WTC11 (cell line): ENCODE measurements at places on chromosomes 2 and 18. TPM values are rescaled to one million over a fixed set of nuclear protein-coding genes. Genes with fewer than 3 reads are reported as not detected.

- H3K4me3 ChIP-seq: no peak overlapping the region
- peaks cover 23% of the 10 kb centered on the region for H3K4me1 ChIP-seq
- H3K36me3 ChIP-seq: no peaks in the 10 kb centered on the region
- H3K27me3 ChIP-seq: no peaks in the 10 kb centered on the region
- H3K27ac ChIP-seq: no peak overlapping the region
Observed at GRCh38 chr2:134245340-134245984, 8.4 kb upstream of the MGAT5 start.

- H3K4me1 ChIP-seq: peaks cover 44% of the 10 kb centered on the region
- DNase-seq: no peak
- H3K4me3 ChIP-seq: no peak overlapping the region
- peaks cover 11% of the 10 kb centered on the region; the same call in 1 of the 2 replicates for H3K36me3 ChIP-seq
- H3K27me3 ChIP-seq: no peaks in the 10 kb centered on the region
Observed at GRCh38 chr2:61436092-61436491, 34.8 kb downstream of the USP34 start.

- no peak overlapping the region for H3K27ac ChIP-seq
- H3K36me3 ChIP-seq: peaks cover 8% of the 10 kb centered on the region
- no peak for DNase-seq
- peaks cover 6% of the 10 kb centered on the region; the same call in 1 of the 2 replicates for H3K27me3 ChIP-seq
Observed at GRCh38 chr18:33585431-33585775, 7.4 kb downstream of the ASXL3 start.

DNA sequence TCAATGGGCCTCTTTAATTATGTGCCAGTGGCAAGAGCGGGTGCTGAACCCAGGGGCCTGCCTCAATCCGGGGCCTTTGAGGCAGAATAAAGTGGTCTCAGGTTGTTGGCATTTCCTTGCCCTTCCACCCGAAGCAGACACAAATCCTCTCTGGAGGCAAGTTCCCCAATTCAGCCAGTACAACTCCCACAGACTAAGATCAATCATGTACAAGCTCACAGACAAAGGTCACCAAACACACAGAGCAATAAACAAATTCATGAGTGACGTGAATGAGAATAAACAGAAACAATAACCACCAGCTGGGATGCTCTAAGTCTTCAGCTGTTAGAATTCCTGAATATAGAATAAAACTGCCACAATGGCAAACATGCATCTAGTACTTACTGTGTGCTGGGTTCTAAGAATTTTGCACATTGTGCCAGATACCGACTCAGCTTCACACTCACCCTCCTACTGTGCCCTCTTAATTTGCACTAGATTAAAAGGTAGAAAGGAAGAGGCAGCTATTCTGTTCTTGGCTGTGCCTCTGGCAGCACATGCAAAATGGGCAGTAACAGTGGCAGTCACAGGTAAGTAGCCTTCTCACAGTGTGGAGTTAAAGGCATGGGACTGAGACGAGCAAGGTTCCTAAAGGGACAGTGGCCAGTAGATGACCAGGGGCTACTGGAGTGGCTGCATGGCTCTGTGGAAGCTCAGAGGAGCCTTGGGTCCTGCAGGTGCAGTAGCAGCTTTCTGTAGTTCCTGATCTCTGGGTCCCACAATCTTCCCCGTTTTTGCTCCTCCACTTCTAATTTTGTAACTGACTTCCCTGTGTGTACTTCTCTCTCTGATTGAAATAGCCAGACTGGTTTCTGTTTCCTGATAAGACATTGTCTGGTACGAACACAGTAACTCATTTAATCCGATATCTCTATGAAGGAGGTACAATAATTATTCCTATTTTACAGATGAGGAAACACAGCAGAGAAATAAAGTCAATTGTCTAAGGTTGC lies 34.6 kb upstream of the IL1B start:
- H3K4me1 ChIP-seq: peaks cover 24% of the 10 kb centered on the region
- H3K27ac ChIP-seq: peak overlapping the region; percentile 30
- H3K36me3 ChIP-seq: peaks cover 11% of the 10 kb centered on the region
- no peak overlapping the region for H3K4me3 ChIP-seq
- H3K27me3 ChIP-seq: peaks cover 7% of the 10 kb centered on the region; the same call in 1 of the 2 replicates
- DNase-seq: no peak

The DSC1 gene
- total RNA-seq: not detected in 3 replicates

The DBI gene
- total RNA-seq: 146 to 158 TPM (median 150 TPM) in 3 replicates

- H3K36me3 ChIP-seq: no peaks in the 10 kb centered on the region
- no peaks in the 10 kb centered on the region for H3K4me1 ChIP-seq
- no peak overlapping the region for H3K27ac ChIP-seq
- DNase-seq: no peak
Observed at GRCh38 chr2:48007699-48008268, 101.5 kb upstream of the FBXO11 start.

- H3K4me3 ChIP-seq: no peak overlapping the region
- no peak for DNase-seq
- H3K27ac ChIP-seq: no peak overlapping the region
- H3K4me1 ChIP-seq: peaks cover 13% of the 10 kb centered on the region
Observed at GRCh38 chr2:180413336-180413735, 406.2 kb upstream of the CWC22 start.

The IMPACT gene
- total RNA-seq: 48.0 to 48.8 TPM (median 48.3 TPM) in 3 replicates

GRCh38 chr2:29143657-29144056 lies 28.4 kb downstream of the CLIP4 start:
- DNase-seq: no peak
- no peak overlapping the region for H3K27ac ChIP-seq
- H3K4me1 ChIP-seq: no peaks in the 10 kb centered on the region
- H3K27me3 ChIP-seq: 0 out of 2 replicates have a peak, but pooled peaks cover 4% of the 10 kb centered on the region
- H3K36me3 ChIP-seq: no peaks in the 10 kb centered on the region; the same call in 1 of the 2 replicates

- H3K36me3 ChIP-seq: no peaks in the 10 kb centered on the region
- peaks cover 14% of the 10 kb centered on the region for H3K27me3 ChIP-seq
- H3K4me1 ChIP-seq: no peaks in the 10 kb centered on the region
- no peak for DNase-seq
- H3K4me3 ChIP-seq: no peak overlapping the region
Observed at GRCh38 chr2:1004398-1004797, 53.7 kb downstream of the SNTG2 start.

- no peak for DNase-seq
- no peaks in the 10 kb centered on the region for H3K27me3 ChIP-seq
- H3K4me3 ChIP-seq: no peak overlapping the region
- H3K27ac ChIP-seq: no peak overlapping the region
Observed at GRCh38 chr2:54894467-54894866, 155.8 kb downstream of the RTN4 start.

- no peaks in the 10 kb centered on the region for H3K36me3 ChIP-seq
- DNase-seq: no peak
- no peak overlapping the region for H3K27ac ChIP-seq
- no peak overlapping the region for H3K4me3 ChIP-seq
- no peaks in the 10 kb centered on the region for H3K27me3 ChIP-seq
Observed at GRCh38 chr2:121255358-121255757, 29.6 kb downstream of the TFCP2L1 start.

- H3K36me3 ChIP-seq: no peaks in the 10 kb centered on the region
- peaks cover 13% of the 10 kb centered on the region for H3K4me1 ChIP-seq
- H3K27me3 ChIP-seq: no peaks in the 10 kb centered on the region
- H3K4me3 ChIP-seq: no peak overlapping the region
Observed at GRCh38 chr2:45681675-45682074, 30.2 kb downstream of the PRKCE start.

The SLC16A14 gene
- 1.7 to 2.7 TPM (median 2.6 TPM) in 3 replicates for total RNA-seq

DNA sequence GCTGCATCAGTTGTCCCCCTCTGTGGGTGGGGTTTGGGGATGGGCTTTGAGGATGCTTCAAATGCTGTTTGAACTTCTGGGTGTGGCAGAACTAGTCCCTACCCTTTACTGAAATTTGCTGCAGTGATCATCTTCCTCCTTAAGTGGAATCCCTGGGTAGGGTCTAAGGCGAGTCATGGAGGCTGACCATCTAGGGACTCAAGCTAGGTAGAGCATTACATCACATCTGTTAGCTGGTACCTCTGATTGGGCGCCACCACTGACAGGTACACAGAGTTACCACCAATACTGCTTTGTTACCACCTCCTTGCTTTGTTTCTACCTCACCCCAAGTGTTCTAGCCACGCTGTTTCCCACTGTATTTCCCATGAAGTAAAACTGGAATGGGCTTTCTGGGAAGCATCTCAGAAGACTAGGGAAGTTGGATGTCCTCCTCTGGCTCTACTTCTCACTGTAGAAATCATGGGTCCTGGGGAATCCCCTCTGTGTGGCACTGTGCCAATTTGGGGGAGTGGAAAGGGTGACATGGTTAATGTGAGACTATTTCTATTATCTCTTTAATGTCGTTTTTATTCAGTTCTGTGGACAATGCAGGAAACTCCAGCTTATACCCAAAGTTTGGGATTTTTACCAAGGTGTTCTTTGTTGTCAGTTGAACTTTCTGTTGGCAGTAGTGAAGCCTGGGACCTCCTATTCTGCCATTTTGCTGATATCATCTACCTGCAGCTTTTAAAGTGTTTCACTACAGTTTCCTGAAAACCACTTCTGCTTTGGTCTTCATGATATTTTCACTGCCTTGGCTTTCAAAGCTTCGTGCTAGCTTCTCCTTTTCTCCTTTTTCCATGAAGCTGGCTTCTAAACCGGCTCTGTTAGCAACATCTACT lies 14.5 kb upstream of the SULT1C4 start:
- no peak overlapping the region for H3K27ac ChIP-seq
- H3K36me3 ChIP-seq: peaks cover 13% of the 10 kb centered on the region
- no peak overlapping the region for H3K4me3 ChIP-seq
- peaks cover 10% of the 10 kb centered on the region; the same call in 1 of the 2 replicates for H3K4me1 ChIP-seq

The AFF3 gene
- total RNA-seq: 1.1 to 1.2 TPM (median 1.2 TPM) in 3 replicates

DNA sequence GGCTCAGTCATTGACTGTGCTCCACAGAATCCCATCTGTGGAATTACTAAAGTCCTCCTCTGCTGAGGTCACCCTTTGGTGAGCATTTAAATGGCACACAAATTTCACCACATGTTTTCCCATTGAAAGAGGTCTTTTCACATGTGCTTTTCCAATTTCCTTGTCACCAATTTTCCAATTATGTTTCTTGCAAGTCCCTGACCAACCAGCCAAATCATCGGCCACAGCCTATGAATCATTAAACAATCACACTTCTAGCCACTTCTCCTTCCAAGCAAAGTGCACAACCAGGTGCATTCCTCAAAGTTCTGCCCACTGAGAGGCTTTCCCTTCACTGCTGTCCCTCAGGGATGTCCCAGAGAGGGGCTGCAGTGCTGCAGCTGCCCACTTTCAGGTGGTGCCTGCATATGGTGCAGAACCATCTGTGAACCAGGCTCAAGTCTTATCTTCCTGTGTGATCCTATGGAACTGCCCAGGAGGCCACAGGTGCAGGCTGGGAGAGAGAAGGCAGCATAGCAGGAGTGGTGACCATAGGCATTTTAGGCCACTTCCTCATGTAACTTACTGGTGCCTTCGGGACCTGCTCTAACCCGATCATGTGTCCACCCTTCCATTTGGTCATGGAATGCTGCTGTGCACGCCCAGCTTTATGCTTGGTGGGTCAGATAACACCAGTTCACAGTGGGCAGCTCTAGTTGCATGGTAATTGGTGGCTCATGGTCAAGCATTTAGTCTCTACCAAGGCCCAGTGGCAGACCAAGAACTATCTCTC lies 153.0 kb downstream of the SEPTIN10 start:
- no peaks in the 10 kb centered on the region for H3K27me3 ChIP-seq
- no peak overlapping the region for H3K27ac ChIP-seq
- no peak overlapping the region for H3K4me3 ChIP-seq
- H3K4me1 ChIP-seq: no peaks in the 10 kb centered on the region

- no peak overlapping the region for H3K4me3 ChIP-seq
- peaks cover 26% of the 10 kb centered on the region for H3K4me1 ChIP-seq
- H3K27ac ChIP-seq: no peak overlapping the region; the same call in 1 of the 2 replicates
- H3K36me3 ChIP-seq: peaks cover 4% of the 10 kb centered on the region; the same call in 1 of the 2 replicates
Observed at GRCh38 chr2:230738391-230738811, 25.8 kb downstream of the CAB39 start.

The SOCS6 gene
- 12.2 to 16.5 TPM (median 14.5 TPM) in 3 replicates for total RNA-seq

DNA sequence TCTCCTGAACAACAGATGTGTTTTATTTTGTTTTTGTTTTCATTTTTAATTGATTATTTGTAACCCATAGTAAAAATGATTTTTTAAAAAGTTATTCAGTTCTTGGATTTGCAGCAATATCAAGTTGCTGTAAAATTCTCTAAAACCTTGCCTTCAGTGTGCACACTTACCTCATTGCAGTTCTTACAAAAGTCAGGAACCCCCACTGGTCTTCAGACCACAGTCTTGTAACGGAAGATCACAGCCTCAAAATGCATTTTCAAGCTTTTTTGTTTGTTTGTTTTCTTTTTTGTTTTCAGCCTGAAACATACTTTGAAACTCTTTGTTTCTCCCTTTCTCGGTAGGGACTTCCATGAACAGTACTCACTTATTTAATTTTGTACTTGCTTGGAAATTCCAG lies 1012.8 kb upstream of the GYPC start:
- H3K36me3 ChIP-seq: peaks cover 14% of the 10 kb centered on the region
- no peak overlapping the region for H3K27ac ChIP-seq
- no peaks in the 10 kb centered on the region for H3K4me1 ChIP-seq
- no peaks in the 10 kb centered on the region; the same call in 1 of the 2 replicates for H3K27me3 ChIP-seq
- no peak for DNase-seq

- H3K27me3 ChIP-seq: no peaks in the 10 kb centered on the region
- H3K36me3 ChIP-seq: no peaks in the 10 kb centered on the region
- DNase-seq: no peak
- H3K27ac ChIP-seq: no peak overlapping the region
- H3K4me3 ChIP-seq: no peak overlapping the region
Observed at GRCh38 chr2:157489983-157490382, 46.1 kb upstream of the CYTIP start.

The PARD3B gene
- 4.5 to 5.9 TPM (median 5.6 TPM) in 3 replicates for total RNA-seq
